ENCODE measurements at places on chromosomes 2 and 18. TPM values are rescaled to one million over a fixed set of nuclear protein-coding genes. Genes with fewer than 3 reads are reported as not detected.

OTX1 gene
- total RNA-seq: 0.33 TPM

ELOA2 gene
- not detected for total RNA-seq

TRAK2 gene
- 18.4 TPM for total RNA-seq

STPG4 gene
- total RNA-seq: not detected

BOK gene
- total RNA-seq: 110 TPM

IL1B gene
- total RNA-seq: not detected

POTEI gene
- 0.15 TPM for total RNA-seq

SP140 gene
- total RNA-seq: not detected

ASB18 gene
- not detected for total RNA-seq

SLC9A4 gene
- 0.08 TPM for total RNA-seq

POTEF gene
- 1.1 TPM for total RNA-seq

IHH gene
- total RNA-seq: not detected

IL18R1 gene
- 0.51 TPM for total RNA-seq

EFHD1 gene
- 1.6 TPM for total RNA-seq

RIT2 gene
- not detected for total RNA-seq

ADAM23 gene
- total RNA-seq: 12.0 TPM

GCA gene
- 123 TPM for total RNA-seq

GULP1 gene
- total RNA-seq: 22.8 TPM

RAB17 gene
- 1.5 TPM for total RNA-seq

FER1L5 gene
- 1.0 TPM for total RNA-seq

NOSTRIN gene
- total RNA-seq: not detected

NEDD4L gene
- total RNA-seq: 42.8 TPM

ARID5A gene
- total RNA-seq: 16.4 TPM

Data from endothelial cell (in vitro differentiated cells).